NCI-H226 (cell line): ENCODE measurements at places on chromosomes 11 and 22.

- no peak for DNase-seq
Observed at GRCh38 chr11:123107945-123108495, 46.1 kb upstream of the HSPA8 start.

DNA sequence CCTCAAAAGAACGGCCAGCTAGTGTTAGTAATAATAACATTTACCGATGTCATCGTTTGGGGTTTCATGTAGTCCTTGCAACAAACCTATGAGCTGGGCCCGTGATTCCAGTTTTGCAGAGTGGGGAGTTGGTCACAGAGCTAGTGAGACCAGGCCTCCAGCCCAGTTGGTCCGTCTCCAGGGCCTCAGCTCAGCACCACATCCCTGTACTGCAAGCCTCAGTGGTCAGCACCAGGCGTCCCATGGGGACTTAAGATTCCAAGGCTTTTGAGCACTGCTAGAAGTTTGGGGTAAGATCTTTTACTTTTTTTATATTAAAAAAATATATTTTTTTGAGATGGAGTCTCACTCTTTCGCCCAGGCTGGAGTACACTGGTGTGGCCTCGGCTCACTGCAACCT, 1.1 kb upstream of the TSGA10IP start:
- DNase-seq = no peak

DNA sequence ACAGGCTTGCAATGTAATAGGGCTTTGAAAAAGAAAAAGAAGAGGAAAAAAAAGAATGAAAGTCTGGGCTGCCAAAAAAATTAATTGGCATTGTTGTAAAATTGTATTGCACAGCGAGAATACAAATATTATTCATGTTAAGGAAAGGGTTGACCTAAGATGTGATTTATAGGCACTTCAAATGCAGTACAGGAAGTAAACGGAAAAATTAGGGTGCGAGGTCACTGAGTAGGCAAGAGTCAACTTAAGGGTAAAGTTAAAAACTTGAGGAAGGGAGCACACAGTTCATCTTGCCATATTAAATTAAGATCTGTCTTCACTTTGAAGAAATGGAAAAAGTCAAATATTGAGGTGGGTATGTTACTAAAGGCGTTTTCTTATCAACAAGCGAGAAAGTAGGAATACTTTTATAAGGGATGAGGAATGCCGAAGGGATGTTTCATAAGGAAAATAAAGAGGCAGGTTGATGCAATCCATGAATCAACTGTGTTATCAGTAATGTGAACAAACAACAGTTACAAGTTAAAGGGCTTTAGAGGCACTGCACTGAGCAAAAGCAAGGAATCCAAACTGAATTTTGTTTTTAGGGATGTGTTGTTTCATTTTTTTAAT, 123.0 kb downstream of the WT1 start:
- DNase-seq = peak; percentile 77

- DNase-seq = no peak
Observed at GRCh38 chr11:36090356-36091109, 146.7 kb downstream of the LDLRAD3 start.

- DNase-seq = no peak
Observed at GRCh38 chr22:41979423-41980250, 10.4 kb downstream of the SEPTIN3 start.

- no peak for DNase-seq
Observed at GRCh38 chr22:38259370-38259769, 13.4 kb downstream of the TMEM184B start.

- DNase-seq = no peak
Observed at GRCh38 chr11:94031625-94032024, 10.5 kb downstream of the HEPHL1 start.

- no peak for DNase-seq
Observed at GRCh38 chr22:34579519-34579918, 486.4 kb upstream of the ISX start.

DNA sequence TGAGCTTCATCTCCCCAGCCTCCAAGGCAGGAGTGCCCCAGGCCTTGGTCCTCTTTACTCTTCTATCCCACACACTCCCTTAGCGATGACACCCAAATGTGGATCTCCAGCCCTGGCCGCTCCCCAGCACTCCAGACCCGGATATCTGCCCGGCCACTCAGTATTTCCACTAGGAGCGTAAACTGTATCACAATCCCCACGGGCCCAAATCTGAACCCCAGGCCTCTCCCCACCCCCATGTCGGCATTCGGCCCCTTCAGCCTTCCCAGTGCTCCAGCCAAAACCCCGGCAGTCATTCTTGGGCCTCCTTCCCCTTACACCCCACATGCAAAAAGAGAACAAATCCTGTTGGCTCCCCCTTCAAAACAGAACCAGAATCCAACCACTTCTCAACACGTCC, 20.8 kb downstream of the WNT11 start:
- DNase-seq = no peak

- DNase-seq = no peak
Observed at GRCh38 chr11:114244726-114245394, 51.3 kb upstream of the NNMT start.

GRCh38 chr11:104529213-104529612, 365.3 kb upstream of the PDGFD start:
- peak; percentile 47 for DNase-seq

GRCh38 chr11:83159902-83160865, 3.3 kb downstream of the PCF11 start:
- no peak for DNase-seq

- DNase-seq = no peak
Observed at GRCh38 chr22:27573280-27574001, 228.1 kb downstream of the MN1 start.

- no peak for DNase-seq
Observed at GRCh38 chr11:15544353-15544752, 429.6 kb downstream of the INSC start.

DNA sequence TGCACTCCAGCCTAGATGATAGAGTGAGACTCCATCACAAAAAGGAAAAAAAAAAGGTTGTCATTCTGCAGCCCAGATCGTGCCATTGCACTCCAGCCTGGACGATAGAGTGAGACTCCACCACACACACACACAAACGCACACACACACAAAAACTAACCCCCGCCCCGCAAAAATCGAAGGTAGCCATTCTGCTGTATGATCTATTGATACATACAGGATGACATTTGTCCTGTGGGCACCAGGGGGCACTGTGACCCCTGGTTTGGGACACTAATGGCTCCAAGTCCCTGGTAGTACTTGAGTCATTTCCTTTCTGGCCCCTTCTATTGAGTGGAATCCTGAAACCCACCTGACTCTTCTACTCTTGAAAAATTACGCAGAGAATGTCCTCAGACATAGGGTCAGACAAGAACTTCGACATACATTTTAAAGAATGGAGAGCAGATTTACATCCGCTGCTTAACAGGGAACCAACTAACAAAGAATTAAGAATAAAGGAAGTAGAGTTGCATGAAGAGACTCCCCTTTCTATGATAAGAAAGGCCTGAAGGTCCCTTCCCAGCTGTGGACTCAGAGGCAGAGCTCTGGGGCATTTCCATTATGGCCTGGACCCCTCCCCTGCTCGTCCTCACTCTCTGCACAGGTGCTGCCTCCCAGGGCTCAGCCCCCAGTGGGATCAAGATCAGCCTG, 35.0 kb upstream of the PRAME start:
- peak; percentile 3 for DNase-seq
